Hematopoietic multipotent progenitor cell treated with erythropoietin and hydrocortisone succinate and interleukin-3 and kit ligand, for 4 days (in vitro differentiated cells): ENCODE measurements at places on chromosomes 16 and 17.

DNA sequence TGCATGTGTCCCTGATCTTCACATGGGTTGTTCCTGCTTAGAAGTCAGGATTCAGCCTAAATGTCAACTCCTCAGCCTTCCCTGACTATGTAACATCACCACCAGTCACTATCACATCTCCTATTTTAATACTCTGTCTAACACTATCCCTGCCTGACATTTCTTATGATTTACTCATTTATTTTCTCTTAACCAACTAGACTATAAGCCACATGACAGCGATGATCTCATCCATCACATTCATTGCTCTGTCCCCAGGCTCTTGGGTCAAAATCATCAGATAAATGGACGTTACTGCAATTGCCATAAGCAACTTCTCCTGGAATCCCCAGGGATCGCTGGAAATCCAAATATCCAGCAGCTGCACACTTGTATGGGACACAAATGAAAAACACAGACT is 15.7 kb downstream of the CDRT4 start:
- no peak for DNase-seq

GRCh38 chr16:88914750-88915368 is 48.4 kb upstream of the PABPN1L start:
- no peak for DNase-seq

- no peak for DNase-seq
Measured at GRCh38 chr16:81181013-81181720, 57.3 kb upstream of the BCO1 start.

- DNase-seq = no peak
Measured at GRCh38 chr16:56355221-56355620, 70.1 kb downstream of the AMFR start.

DNA sequence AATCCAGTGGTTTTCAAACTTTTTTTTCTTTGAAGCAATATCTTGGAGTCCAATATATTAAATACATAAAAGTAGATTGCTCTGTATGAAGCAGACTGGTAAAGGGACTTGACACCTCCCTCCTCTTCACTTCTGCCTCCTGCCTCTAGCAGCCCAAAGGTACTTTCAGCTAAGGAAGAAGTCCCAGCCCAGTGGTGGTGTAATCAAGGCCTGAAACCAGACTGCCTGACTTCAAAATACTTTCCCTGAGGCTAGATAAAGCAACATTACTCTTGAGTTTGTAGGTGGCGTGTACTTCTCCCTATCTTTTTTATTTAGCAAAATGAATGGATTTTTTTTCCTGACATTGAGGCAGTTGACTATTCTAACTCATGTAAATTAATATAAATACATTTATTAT is 122.4 kb upstream of the TMEM97 start:
- no peak for DNase-seq

DNA sequence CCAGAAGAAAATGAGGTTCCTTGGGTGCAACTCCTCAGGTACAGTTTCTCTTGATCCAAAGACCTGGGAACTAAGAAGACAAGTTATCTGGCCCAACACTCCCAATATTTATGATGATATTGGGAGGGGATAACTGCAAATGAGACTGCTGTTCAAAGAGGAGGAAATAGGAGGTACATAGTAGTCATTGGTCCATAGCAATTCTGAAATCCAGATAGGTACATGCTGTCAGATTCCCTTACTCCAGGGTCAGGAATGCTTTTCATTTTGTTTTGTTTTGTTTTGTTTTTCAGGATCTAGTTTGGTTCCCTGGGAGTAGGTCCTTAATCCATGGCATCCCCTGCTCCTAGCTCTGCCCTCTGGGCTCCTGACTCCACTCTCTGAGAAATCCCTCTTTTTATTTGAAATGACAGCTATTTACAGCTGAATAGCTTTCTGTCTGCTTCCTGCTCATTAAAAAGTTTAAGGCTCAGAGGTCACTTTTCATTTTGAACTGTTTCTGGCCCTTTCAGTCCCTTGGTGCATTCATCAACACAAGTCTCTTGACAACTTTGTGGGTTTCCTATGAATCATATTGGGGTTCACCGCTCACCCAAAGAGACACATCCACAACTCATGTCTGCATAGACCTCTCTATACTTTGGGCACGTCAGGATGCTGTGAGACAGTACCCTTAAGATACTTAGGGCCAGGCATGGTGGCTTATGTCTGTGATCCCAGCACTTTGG is 110.2 kb upstream of the C17orf78 start:
- DNase-seq = no peak

- DNase-seq = no peak
Measured at GRCh38 chr17:81154961-81155360, 10.3 kb upstream of the PVALEF start.
